CD4-positive, alpha-beta memory T cell (primary cell): ENCODE measurements at places on chromosomes 4 and X.

GRCh38 chr4:79266136-79266535 lies 59.7 kb downstream of the NAA11 start:
- DNase-seq: no peak

- no peak for DNase-seq
These were observed 59.9 kb downstream of the RTL9 start for GRCh38 chrX:110418316-110419235.

DNA sequence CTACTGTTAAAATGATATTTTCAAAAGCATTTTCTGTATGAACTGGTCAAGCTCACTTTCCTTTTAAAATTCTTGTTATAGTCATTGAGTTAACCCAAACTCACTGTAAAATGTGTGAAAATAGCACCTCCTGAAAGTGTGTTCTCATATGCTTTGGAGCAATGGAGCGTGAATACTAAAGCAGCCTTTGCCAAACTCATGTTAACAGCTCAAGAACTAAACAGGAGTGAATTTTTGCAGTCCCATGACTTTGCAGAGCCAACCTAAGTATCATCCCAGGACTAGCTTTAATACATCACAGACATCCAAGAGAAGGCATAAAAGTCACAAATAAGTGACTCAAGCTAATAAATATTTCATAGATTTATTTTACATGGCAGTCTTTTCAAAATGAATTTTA lies 2.3 kb downstream of the AMMECR1 start:
- DNase-seq: no peak

DNA sequence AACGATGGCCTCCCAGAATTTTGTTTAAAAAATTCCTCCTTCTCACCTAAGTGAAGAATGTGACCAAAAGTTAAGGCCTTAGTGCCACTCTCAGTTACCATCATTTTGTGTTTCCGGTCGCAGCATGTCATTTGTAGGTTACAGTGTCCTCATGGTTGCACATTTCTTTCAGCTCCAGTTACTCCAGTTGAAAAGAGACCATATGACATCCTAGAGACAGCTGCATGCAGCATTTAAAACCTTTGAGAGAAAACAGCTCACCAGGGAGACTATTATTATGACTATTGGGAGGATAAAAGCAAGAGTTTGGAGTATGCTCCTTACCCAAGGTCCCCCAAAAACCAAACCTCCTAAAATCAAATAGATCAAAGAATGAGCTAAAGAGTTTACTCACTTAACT lies 45.8 kb downstream of the MGARP start:
- DNase-seq: no peak

- no peak for DNase-seq
These were observed 29.7 kb upstream of the LCORL start for GRCh38 chr4:18051281-18051680.

DNA sequence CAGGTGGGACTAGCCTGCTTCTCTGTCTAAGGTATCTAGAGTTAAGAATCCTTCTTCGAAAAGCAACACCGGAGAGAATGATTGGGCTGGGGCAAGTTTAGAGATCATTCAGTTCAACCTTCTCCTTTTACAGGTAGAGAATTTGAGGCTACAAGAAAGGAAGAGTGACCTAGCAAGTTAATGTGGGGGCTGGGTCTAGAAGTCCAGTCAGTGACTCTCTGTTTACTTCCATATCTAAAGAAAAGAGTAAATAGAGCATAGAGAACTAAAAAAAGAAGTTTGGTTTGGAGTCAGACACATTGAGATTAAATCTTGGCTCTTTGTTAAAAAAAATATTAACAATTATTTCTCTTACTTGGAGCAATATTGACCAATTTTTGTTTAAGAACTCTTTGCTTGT lies 64.1 kb upstream of the NPNT start:
- DNase-seq: no peak

- DNase-seq: no peak
These were observed 146.8 kb downstream of the PPP3CA start for GRCh38 chr4:101200561-101200960.

DNA sequence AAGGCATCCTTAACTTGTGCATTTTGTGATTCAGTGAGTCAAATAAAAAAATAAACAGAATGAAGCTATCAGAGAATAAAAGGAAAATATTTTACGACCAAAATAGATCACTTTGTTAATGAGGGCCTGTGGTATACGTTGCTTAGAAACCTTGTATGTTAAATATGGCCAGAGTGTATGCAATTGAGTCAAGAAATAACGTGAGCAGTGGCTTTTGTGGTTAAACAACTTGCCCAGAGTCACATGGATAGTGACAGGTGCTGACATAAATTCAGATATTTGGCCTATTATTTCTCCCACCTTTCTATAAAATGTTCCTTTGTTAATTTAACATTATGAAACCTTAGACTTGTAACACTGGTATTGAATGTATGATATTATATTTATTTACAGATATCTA lies 393.4 kb downstream of the PABPC4L start:
- no peak for DNase-seq
